Dorsolateral prefrontal cortex (tissue), 122 donors: ENCODE measurements at places on chromosomes 4 and X. TPM values are rescaled to one million over a fixed set of nuclear protein-coding genes. Genes with fewer than 3 reads are reported as not detected.

The PARM1 gene
- total RNA-seq: 47.9 TPM

The NPY1R gene
- total RNA-seq: 29.1 TPM

The SNCA gene
- total RNA-seq: 288 TPM

The PAQR3 gene
- 47.4 TPM for total RNA-seq

The DOCK11 gene
- 5.5 TPM for total RNA-seq

The FAM13A gene
- 110 TPM for total RNA-seq

The SPP1 gene
- 303 TPM for total RNA-seq
